ENCODE measurements at places on chromosomes 3 and 15. TPM values are rescaled to one million over a fixed set of nuclear protein-coding genes. Genes with fewer than 3 reads are reported as not detected.
A peak's percentile ranks its signal among the peaks of the same experiment; 100 is the strongest.

- H3K4me3 ChIP-seq: no peak overlapping the region
- no peak overlapping the region for H3K27ac ChIP-seq
- no peaks in the 10 kb centered on the region for H3K4me1 ChIP-seq
- H3K36me3 ChIP-seq: no peaks in the 10 kb centered on the region
Measured at GRCh38 chr15:70523616-70524015, 239.7 kb downstream of the UACA start.

- DNase-seq: peak; percentile 78
- H3K4me1 ChIP-seq: peaks cover 6% of the 10 kb centered on the region
- peak overlapping the region; percentile 24 for H3K4me3 ChIP-seq
- no peaks in the 10 kb centered on the region for H3K36me3 ChIP-seq
- H3K27me3 ChIP-seq: no peaks in the 10 kb centered on the region
Measured at GRCh38 chr3:128845778-128846485, 33.5 kb upstream of the ACAD9 start.

DNA sequence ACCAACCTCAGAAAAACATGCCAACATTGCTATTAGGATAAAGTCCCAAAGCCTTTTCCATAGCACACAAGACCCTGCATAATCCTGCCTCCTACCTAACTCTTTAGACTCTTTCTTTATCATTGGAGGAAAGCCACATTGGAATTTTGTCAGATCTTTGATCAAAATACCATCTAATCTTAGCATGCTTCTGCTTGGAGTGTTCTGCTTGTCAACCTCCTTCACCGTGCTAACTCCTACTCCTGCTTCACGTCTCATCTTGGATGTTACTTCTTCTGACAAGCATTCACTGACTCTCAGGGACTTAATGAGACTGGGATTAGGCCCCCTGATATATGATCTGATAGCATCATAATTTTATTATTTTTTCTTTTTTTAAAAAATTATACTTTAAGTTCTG is 7.4 kb upstream of the GLCE start:
- no peak overlapping the region for H3K27ac ChIP-seq
- no peaks in the 10 kb centered on the region for H3K4me1 ChIP-seq
- no peak for DNase-seq
- H3K27me3 ChIP-seq: peaks cover 4% of the 10 kb centered on the region
- no peak overlapping the region for H3K4me3 ChIP-seq

GRCh38 chr3:69535613-69536012 is 149.7 kb upstream of the FRMD4B start:
- no peaks in the 10 kb centered on the region for H3K36me3 ChIP-seq
- H3K4me3 ChIP-seq: no peak overlapping the region
- peaks cover 1% of the 10 kb centered on the region for H3K27me3 ChIP-seq
- H3K4me1 ChIP-seq: peaks cover 10% of the 10 kb centered on the region

DNA sequence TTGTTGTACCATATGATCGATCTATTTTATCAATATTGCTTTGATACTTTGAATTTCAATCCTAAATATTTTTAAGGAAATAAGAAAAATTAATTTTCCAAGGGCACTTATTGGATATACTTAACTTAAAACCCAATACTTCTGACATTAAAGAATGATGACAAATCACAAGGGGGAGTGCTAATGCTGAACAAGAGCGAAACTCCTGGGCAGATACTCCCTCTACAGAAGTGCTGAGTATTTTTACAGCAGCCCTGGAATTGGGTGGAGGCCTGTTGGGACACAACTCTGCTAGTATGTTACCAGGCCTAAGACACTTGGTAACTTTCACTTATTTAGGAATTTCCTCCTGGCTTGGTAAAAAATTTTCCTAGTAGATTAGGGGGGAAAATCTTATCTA is 46.2 kb downstream of the DENND6A start:
- no peaks in the 10 kb centered on the region for H3K4me1 ChIP-seq
- no peaks in the 10 kb centered on the region for H3K27me3 ChIP-seq
- no peak for DNase-seq
- no peak overlapping the region for H3K4me3 ChIP-seq
- peaks cover 5% of the 10 kb centered on the region for H3K36me3 ChIP-seq

The ROPN1 gene
- total RNA-seq: not detected

The TTLL13 gene
- total RNA-seq: not detected
